T-helper 9 cell (primary cell): ENCODE measurements at places on chromosomes 7 and 10.

- DNase-seq: no peak
Measured at GRCh38 chr10:93254180-93254853, 180.6 kb downstream of the CYP26A1 start.

DNA sequence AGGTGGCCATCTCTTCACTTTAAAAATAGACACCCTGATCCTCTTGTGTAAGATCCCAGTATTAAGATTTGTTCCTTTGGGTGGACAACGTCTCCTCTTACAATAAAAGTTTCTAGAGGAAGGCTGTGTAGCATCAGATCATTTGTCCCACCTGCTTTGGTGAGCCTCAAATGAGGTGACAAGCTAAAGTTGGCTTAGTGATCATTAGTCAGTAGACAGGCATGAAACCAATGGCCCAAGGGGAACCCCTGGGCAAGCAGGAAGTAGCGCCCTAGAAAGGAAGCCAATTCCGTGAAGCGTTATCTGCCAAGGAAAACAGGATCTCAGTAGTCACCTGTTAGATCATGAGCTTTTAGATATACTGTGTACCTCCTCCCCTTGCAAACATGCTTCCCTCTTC is 66.8 kb downstream of the PCGF5 start:
- DNase-seq: no peak

GRCh38 chr10:28678687-28679457 is 1.6 kb downstream of the BAMBI start:
- no peak for DNase-seq

- DNase-seq: no peak
Measured at GRCh38 chr7:108291791-108292440, 161.8 kb upstream of the LAMB4 start.

- DNase-seq: no peak
Measured at GRCh38 chr7:121020249-121020988, 31.9 kb downstream of the CPED1 start.

- DNase-seq: no peak
Measured at GRCh38 chr10:49135575-49136313, 1.9 kb upstream of the FAM170B start.
